ENCODE measurements at places on chromosomes 4 and X.
A peak's percentile ranks its signal among the peaks of the same experiment; 100 is the strongest.

DNA sequence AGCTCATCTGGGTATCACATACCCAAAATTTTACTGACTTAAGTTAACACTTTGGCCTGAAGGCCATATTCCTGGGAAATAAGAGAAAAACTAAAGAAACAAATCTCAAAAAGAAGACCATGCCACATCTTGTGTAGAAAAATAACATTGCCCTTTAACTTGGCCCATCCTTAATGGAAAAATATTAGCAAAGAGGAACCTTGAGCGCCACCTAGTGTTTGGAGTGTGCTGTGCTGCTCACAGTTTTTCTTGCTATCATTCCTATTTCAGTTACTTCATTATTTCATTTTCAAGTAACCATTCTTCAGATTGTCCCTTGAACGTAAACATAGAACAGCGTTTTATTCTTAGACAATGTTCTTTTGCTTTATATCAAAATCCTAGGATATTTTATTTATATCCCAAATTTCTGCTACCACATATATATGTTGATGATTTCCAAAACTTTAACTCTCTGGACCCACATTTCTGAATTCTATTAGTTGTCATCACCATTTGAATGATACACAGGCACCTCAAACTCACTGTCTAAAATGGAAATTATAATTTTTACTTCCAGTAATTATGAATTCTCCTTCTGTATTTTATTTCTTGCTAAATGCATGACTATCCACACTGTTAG is 999.0 kb upstream of the ADGRL3 start:
- no peak for DNase-seq

GRCh38 chr4:41329361-41329760 is 72.6 kb downstream of the UCHL1 start:
- DNase-seq: no peak

GRCh38 chrX:308821-309520 is 9.6 kb downstream of the GTPBP6 start:
- DNase-seq: peak; percentile 89

- DNase-seq: no peak
Observed at GRCh38 chr4:123651066-123651465, 254.5 kb downstream of the SPRY1 start.

DNA sequence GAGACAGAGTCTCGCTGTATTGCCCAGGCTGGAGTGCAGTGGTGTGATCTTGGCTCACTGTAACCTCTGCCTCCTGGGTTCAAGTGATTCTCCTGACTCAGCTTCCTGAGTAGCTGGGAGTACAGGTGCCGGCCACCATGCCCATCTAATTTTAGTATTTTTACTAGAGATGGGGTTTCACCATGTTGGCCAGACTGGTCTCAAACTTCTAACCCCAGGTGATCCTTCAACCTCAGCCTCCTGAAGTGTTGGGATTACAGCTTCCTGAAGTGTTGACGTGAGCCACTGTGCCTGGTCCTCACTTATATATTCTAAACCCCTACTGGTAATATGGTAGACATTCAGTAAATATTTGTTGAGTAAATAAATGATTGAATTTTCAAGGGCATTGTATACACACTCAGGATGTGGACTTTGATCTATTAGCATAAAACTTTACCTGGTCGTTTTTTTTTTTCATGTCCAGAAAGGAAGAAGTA is 33.0 kb downstream of the MTHFD2L start:
- DNase-seq: no peak

DNA sequence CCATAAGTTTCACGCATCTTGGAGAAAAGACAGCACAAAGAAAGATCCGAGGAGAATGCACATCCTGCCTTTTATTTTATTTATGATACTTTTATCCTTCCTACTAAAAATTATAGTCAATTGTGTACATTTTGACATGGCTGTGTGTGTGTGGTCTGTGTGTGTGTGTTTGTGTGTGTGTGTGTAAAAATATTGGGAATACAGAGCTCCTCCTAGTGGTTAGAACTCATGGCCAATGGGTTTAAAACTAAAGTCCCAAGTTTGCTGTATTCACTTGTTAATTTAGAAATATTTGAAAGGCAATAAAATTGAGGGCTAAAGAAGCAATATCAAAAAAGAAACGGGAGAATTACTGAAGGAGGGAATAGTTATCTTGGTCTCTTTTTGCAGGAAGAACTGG is 47.5 kb downstream of the NKX6-1 start:
- peak; percentile 14 for DNase-seq

DNA sequence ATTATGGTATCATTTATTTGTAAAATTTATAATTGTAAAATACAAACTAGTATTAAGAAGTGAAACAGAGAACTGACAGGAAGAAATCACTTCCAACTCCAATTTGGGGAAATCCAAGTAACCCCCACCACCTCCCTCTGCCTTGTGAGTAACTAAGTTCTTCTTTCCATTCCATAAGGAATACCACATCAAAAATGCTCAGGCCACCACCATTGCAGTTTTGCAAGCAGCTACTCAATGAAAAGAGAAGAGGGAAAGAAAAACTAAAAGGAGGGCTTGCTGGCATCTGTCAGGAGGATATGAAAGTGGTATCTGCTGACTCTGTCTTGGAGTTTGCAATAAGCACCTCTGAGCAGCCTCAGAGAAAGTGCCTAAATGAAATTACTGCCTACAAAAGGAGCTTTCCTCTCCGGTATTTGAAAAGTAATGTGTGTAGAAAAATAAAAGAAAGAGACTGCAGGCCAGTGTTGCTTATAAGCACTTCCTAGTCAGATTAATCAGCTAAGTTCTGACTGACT is 228.7 kb downstream of the OPHN1 start:
- no peak for DNase-seq

All from osteoblast (primary cell).